ENCODE measurements at places on chromosomes 4 and X.

GRCh38 chrX:133749370-133749769 is 236.0 kb downstream of the GPC3 start:
- DNase-seq, result no peak

DNA sequence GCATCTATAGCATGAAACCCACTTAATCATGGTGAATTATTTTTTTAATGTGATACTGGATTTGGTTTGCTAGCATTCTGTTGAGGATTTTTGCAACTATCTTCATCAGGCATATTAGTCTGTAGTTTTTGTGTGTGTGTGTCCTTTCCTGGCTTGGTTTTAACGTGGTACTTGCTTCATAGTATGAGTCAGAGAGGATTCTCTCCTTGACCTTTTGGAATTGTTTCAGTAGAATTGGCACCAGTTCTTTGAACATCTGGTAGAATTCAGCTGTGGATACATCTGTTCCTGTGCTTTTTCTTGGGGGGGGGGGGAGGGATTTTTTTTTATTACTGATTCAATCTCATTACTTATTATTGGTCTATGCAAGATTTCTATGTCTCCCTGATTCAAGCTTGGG is 232.0 kb upstream of the KLF8 start:
- no peak for DNase-seq

GRCh38 chrX:125786316-125786715 is 379.8 kb downstream of the DCAF12L2 start:
- no peak for DNase-seq

DNA sequence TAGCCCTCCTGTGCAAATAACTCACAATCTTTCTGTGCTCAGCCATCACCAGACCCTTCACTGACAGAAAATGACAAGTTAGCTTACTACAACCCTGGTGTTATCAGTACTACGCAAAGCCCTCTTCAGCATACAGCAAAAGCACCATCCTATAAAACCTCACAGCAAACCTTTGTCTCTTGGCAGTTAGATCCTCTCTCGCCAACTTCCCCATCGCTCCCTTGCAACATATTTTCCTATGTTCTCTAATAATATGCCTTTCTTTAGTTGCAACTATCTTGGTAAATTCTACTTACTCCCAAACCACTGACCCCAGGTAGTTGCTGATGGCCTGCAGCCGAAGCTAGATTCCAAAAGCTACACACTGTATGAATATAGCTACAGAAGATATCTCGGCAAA is 856.9 kb upstream of the FRG1 start:
- DNase-seq, result no peak

DNA sequence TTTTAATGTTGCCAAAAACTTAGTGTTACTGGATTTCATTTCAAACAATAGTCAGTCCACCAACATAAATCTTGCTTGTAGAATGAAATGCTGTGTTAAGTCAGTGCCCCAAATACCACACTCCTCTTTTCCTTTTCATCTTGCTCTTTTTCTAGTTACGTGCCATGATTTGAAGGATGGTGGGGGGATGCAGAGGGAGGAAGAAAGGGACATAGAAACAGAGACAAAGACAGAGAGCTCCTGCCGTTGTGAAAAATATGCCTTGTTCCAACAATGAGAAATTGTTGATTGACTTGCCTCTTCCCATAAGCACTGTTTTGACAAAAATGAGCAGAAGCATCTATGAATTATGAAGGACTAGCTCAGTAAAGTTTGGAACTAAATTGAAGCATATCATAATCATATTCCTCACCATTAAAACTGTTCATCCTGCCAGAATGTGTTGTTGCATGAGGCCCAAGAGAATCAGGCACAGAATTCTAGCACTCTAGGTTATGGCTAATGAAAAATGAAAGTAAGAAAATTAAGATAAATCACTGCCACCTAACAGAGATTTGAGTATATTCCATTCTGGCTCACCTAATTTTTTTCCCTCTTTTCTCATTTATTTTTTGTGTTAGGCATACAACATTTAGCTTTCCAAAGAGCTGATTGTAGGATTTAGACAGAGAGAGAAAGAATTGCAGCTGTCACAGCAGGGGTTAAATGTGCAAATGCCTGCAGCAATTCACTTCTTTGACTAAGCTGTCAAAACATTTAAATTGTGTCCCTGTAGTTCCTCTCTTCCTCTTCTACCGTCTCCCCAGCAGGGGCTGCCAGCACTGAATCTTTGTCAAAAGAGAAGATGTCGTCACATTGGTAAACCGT is 111.6 kb upstream of the PTPN13 start:
- no peak for DNase-seq

All from NCI-H510A treated with DMSO at 0.1 percent for 48 hours (cell line).